ENCODE measurements at places on chromosomes 12 and 14.

DNA sequence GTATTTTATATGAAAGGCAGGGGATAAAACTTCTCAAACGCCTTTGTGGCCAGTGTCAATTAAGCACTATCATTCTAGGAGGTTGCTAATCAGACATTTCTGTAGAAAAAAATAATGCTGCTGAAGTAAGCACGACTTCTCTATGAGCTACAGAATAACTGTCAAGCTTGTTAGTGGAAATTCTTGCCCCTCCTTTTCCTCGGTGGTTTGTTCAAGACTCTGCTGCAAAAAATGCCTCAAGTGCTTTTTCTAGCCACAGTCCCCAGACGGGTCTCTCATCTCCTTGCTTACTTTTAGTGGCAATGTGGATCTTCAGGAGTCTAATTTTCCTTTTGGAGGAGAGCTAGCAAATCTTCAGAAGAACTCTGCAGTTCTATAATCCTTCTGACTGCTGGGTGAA is 452.0 kb downstream of the FUT8 start:
- no peak for DNase-seq

- no peak for DNase-seq
Measured at GRCh38 chr14:22821193-22822015, 6.2 kb upstream of the SLC7A7 start.

DNA sequence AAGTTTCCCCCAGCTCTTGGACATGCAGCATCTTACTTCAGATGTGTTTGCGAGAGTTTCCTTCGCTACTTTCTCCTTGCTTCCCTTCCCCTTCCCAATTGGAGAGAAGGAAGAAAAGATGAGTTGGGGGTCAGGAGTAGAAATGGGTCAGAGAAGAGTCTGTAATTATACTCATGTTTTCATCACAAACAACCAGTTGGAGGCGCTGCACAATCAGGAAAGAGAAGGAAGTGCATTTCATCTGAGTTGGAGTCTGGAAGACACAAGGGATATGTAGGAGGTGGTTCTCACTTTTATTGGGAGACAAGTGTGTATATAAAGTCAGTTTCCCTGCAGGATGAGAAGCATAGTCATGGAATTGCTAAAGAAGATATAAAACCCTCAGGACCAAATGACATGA is 31.3 kb upstream of the VSX2 start:
- no peak for DNase-seq

DNA sequence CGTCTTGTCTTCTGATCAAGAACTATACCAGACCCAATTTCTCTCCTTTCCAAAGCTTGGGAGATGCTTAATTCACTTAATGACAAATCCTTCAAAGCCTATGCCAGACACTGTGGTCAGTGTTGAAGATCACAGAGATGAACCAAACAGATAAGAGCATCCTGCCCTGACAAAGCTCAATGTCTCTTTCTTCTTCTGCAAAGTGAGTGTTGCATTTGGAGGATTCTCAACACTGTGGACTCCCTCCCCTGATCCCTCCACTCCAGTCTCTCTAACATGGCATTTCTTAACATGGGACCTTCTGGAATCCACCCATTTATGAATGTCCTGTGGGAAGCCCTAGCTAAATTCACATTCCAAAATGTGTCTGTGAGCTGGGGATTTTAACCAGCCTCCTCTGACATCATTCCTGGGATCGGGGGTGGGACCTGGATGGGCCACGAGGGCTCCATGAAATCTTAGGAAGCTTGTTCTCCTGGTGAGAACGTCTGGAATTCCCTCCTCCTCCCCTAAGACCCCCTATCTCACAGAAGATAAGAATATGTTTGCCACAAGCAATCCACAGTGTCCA is 20.3 kb downstream of the SYNE3 start:
- DNase-seq: no peak

DNA sequence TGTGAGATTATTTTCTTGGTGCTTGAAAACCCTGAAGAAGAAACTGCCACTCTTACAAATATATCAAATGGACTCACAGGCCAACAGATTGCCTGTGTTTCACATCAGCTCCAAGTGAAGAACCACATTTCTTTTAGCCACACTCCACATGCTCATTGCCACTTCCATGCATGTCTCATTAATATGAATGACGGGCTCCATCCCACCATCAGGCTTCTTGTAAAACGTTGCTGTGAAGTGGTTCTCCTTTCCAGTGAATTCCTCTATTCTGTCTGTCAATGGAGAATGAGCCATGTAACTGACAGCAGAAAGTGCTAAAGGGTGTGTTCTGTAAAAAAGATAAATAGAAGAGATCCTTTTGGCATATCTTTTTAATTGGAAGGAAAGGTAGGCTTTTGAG is 188.2 kb upstream of the RMST start:
- no peak for DNase-seq

All from glomerular endothelial cell (primary cell).